NCI-H2081 treated with DMSO at 0.1 percent for 48 hours (cell line): ENCODE measurements at places on chromosomes 1 and 21.
A peak's percentile ranks its signal among the peaks of the same experiment; 100 is the strongest.

- DNase-seq = no peak
Observed at GRCh38 chr1:67645495-67646144, 39.4 kb upstream of the GADD45A start.

- DNase-seq = no peak
Observed at GRCh38 chr1:40954626-40955025, 24.9 kb upstream of the CTPS1 start.

DNA sequence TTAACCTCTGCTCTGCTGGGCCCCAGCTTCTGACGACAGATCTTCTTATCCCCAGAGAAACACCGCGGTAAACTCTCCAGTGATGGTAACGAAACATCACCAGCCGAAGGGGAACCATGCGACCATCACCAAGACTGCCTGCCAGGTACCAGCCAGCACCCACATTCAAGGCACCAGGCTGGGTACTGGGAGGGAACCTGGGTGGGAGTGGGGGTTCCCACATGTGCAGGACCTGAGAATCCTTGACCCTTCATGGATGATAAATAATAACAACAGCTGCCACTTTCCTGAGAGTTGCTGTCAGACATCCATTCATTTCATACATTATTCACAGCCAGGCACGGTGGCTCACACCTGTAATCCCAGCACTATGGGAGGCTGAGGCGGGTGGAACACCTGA, 20.8 kb downstream of the DRAXIN start:
- no peak for DNase-seq

- no peak for DNase-seq
Observed at GRCh38 chr1:180227861-180228647, 2.0 kb upstream of the LHX4 start.

DNA sequence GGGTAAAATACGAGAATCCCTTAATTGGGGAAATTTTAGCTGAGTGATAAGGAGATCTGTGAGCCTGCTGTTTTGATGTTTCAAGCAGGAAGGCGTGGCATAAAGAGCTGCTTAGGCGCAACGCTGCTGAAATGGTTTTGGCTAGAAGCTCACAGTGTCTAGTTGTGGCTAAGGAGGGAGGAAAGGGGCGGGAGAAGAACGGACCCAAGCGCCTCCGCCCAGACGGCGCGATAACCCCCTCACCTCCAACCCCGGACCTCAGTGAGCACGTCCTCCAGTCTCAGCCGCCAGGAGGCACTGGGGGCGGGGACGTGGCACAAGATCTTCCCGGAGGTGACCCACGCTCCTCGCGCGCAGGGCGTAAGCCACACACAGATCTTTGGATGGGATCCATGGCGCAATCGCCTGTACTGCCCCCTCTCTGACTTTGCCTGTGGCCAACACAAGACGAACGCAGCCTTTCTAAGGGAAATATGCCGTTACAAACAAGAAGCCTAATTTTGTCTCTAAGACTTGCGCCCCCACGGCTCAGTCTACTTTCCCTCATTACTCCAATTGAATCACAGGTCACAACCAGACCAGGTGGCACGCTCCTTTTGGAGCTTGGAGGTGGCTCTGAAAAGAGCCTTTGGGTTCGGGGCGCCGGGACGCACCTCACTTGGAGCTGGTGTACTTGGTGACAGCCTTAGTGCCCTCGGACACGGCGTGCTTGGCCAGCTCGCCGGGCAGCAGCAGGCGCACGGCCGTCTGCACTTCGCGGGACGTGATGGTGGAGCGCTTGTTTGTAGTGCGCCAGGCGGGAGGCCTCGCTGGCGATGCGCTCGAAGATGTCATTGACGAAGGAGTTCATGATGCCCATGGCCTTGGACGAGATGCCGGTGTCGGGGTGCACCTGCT, 23.4 kb upstream of the RNF187 start:
- peak; percentile 9 for DNase-seq

- no peak for DNase-seq
Observed at GRCh38 chr1:1020415-1021009, 592 bp downstream of the AGRN start.

- DNase-seq = no peak
Observed at GRCh38 chr1:15099441-15100120, 54.0 kb upstream of the TMEM51 start.

GRCh38 chr1:79819140-79819539, 812.6 kb upstream of the ADGRL4 start:
- DNase-seq = no peak

GRCh38 chr1:246032031-246032551, 475.0 kb downstream of the SMYD3 start:
- no peak for DNase-seq

GRCh38 chr1:51100264-51100880, 1.7 kb upstream of the C1orf185 start:
- DNase-seq = no peak

DNA sequence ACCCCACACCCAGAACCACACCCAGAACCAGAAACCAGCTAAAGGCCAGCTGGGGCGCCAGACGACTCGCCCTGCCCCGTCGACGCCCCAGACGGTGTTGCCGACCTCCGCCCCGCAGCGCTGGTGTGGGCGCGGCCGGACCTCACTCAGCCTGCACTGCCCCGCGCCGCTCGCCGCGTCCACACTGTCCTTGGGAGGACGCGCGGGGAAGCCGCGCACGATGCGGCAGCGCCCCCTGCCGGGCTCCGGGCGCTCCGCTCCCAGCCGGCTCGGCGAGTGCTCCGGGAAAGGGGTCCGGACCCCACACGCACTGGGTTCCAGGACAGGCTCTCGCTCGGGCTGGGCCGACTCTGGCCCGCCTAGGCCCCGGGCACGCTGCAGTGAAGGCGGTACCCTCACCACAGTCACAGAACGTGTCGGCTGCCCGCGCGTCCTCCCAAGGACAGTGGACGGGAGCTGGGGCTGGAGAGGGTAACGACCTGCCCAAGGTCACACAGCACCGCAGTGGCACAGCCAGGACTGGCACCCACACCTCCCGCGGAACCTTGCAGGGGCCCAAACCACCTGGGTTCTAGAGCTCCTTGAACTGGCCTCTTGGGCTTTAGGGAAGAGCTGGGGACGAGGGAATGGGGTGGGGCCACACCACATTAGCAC, 90.2 kb downstream of the DMRTA2 start:
- DNase-seq = peak; percentile 17

- DNase-seq = peak; percentile 81
Observed at GRCh38 chr1:41365772-41366454, 4.7 kb downstream of the FOXO6 start.

DNA sequence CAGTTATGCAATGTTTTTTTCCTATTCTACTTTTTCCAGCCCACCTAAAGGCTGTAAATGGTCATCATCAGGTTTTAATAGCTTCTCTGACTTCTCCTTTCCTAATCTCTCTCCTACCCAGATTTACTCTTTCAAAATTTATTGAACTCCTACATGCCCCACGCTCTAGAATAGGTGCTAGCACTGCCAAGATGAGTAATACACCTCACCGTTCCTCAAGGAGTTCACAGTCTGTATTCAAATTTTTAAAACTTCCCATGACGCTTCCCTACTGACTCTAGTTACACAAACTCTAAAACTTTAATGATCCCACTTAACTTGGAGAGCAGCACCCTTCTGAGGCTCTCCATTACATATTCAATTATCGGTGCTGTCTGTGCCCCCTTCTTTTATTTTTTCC, 51.6 kb downstream of the ALG14 start:
- DNase-seq = no peak

- DNase-seq = no peak
Observed at GRCh38 chr1:12009318-12009947, 9.9 kb upstream of the MIIP start.
